ENCODE measurements at places on chromosomes 2 and 18.

DNA sequence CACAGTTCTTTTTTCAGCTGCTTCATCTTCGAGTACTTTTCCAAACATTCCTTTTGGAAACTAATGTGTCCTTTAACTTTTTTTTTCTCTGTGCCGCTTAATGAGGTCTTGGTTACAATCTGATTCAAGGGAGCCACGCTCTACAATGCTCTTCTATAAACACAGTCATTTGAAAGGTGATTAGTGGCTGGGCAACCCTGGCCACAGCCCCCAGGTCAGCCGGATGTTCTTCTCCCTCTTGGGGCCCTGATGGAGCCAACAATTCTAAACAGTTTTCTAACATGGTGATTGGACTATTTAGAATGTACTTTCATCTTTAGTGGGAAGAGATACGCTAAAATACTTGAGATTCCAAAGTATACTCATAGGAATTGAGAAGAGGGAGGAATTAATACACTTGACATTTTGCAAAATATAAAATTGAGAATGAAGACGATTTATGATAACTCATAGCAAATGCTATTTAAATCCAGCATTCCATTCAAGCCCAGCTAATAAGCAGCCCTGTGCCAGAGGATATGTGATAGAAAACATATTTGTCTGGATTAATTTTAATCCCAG, 83.7 kb upstream of the MBOAT2 start:
- no peak for DNase-seq

- DNase-seq, result no peak
Measured at GRCh38 chr2:179985163-179985820, 21.8 kb downstream of the CWC22 start.

DNA sequence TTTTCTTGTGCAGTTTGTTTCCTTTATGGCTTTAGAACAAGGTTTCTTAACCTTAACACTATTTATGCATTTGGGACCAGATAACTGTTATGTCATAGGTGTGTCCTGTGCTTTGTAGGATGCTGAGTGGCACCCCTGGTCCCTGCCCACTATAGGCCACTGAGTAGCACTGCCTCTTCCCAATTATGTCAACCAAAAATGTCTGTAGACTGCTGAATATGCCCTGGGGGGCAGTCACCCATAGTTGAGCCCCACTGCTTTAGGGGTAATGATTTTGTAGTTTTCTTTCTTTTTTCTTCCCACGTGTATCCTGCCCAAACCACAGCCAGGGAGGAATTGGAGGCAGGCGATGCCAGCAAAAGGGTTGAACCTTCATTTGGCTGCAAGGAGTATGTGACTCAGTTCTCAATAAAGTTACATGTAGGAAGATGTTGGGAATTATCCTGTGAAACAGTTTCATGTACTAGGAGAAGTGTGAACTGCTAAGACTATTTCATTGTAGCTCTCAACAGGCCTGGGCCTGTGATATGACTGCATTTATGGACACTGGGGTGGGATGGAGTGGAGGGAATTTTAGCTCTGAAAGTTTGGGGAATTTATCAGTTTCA, 65.7 kb downstream of the FMNL2 start:
- DNase-seq, result no peak

- no peak for DNase-seq
Measured at GRCh38 chr2:120866483-120867140, 130.9 kb downstream of the GLI2 start.

DNA sequence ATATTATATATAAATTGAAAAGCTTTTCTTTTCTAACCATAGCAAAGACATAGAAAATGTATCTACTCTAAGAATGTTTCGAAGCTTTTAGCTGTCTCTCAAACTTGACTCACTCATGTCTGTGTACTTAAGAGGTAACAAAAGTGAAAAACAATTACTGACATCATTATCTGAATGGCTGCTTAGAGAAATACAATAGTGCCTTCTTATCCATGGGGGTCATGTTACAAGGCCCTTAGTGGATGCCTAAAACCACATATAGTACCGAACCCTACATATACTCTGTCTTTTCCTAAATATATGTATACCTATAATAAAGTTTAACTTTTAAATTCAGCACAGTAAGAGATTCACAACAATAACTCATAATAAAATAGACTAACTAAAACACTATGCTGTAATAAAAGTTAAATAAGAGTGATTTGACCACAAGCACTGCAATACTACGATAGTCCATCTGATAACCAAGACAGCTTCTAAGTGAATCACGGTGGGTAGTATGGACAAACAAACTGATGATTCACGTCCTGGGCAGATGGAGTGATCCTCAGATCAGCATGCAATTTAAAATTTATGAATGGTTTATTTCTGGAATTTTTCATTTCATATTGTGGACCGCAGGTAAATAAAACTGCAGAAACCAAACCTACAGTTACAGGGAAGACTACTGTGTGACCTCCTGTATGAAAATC, 246.2 kb downstream of the XIRP2 start:
- no peak for DNase-seq

GRCh38 chr2:236755278-236755840, 185.7 kb downstream of the ACKR3 start:
- DNase-seq, result no peak

DNA sequence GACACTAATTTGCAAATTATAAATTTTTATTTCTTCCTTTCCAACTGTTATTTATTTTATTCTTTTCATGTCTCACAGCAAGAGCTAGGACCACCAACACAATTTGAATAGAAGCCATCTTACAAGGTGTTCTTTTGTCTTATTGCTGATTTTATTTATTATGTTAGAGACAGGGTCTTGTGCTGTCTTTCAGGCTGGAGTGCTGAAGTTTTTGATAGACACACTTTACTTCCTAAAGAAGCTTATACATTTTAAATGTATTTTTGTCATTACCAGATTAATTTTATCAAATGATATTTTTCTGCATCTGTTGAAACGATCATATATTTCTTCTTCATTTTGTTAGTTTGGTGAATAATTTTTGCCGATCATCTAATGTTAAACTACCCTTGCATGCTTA, 130.3 kb upstream of the BCL2L11 start:
- no peak for DNase-seq

DNA sequence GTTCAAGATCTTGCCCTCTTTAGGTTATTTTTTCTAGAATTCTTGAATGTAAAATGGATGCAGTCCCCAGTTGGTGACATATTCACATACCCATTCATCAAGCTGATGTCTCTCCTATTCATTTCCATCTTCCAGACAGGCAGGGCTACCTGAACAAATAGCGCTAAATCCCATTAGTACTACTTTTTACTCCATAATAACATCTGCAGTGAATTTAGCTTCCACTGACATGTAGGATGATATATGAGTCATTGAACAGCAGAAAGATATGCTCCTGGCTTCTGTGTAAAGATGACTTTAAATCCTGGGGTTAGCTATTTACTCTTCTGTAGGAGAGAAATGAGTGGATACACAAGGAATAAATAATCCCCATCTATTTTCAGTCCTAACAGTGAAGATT, 194.7 kb downstream of the RND3 start:
- DNase-seq, result no peak

GRCh38 chr2:115036818-115037217, 594.4 kb downstream of the DPP10 start:
- DNase-seq, result no peak

DNA sequence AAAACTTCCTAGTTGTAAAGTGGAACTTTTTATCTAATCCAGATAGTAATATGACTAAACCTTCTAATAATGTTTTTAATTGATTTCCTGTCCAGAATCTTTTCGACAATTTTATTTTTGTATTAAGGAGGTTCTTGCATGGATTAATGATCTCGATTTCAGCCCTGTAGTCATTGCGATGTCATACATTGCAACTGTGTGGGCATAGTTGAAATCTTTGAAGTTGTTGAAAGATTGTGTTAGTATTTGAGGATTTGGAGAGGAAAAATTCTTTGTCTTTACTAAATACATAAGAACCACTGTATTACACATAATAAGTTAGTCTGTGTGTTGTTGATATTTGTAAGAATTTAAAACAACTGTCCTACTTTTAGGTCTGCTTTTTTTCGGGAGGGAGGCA, 31.1 kb downstream of the ACSL3 start:
- no peak for DNase-seq

GRCh38 chr2:232492236-232492848, 4.7 kb upstream of the ECEL1 start:
- DNase-seq, result no peak

- no peak for DNase-seq
Measured at GRCh38 chr2:127003070-127003800, 103.7 kb downstream of the BIN1 start.

DNA sequence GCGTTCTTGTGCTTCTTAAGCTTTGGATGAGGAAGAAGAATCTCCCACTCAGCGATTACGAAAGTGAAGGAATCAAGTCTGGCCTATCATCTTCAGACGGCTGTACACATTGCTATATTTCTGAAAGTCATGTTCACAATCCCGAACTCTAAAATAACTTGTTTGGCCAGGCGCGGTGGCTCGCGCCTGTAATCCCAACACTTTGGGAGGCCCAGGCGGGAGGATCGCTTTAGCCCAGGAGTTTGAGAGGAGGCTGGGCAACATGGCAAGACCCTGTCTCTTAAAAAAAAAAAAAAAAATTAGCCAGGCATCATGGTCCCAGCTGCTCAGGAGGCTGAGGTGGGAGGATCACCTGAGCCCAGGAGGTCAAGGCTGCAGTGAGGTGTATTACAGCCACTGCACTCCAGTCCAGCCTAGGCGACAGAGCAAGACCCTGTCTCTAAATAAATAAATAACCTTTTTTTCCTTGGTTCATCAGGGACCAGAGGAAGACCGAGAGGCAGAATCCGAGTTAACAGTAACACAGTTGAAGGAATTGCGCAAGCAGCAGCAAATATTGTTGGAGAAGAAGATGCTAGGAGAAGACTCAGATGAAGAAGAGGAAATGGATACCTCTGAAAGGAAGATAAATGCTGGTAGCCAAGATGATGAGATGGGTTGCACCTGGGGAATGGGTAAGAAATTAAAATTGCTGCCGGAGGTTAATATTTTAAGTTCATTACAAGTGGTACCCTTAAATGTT, 1.1 kb downstream of the SLC4A1AP start:
- DNase-seq, result no peak

GRCh38 chr18:56043641-56044061, 455.7 kb upstream of the TCF4 start:
- no peak for DNase-seq

- DNase-seq, result no peak
Measured at GRCh38 chr2:162067596-162067995, 6.4 kb downstream of the DPP4 start.

DNA sequence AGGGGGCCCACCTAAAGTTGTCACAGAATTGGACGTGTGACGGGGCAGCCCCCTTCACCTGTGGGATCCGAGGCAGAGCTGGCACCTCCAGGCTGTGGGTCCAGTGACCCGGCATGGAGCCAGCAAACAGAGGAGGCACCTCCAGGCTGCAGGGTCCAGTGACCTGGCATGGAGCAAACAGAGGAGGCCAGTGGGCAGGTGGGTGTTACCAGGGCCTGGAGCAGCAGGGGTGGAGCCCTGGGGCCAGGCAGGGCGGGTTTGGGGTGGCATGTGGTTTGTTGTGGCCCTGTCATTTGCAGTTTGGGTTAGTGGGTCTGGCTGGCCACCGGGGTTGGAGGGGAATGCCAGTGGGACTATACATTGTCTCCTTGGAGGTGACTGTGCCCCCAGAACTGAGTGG, 68.2 kb downstream of the HPCAL1 start:
- DNase-seq, result no peak

- no peak for DNase-seq
Measured at GRCh38 chr2:113840518-113840917, 49.4 kb upstream of the ACTR3 start.

DNA sequence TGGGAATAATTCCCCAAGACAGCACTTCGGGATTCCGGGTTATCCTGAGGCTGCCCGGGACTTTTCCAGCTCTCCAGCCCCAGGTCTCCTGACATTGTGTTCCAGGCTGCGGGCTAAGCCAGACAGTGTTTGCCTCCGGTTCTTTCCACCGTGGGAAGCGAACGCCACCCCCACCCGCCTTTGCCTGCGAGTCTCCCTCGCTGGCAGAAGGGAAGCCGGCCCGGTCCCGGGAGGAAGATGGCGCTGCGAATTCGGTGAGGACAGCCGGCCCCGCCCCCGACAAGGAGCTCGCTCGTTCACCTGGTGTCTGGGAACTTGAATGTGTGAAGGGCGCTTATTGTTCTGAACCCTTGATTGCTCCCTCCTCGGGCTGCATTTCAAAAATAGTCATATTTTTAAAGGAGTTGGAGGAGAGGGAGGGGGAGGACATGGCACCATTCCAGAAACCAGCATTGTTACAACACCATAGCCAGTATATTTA, 2.9 kb downstream of the LRATD1 start:
- no peak for DNase-seq

DNA sequence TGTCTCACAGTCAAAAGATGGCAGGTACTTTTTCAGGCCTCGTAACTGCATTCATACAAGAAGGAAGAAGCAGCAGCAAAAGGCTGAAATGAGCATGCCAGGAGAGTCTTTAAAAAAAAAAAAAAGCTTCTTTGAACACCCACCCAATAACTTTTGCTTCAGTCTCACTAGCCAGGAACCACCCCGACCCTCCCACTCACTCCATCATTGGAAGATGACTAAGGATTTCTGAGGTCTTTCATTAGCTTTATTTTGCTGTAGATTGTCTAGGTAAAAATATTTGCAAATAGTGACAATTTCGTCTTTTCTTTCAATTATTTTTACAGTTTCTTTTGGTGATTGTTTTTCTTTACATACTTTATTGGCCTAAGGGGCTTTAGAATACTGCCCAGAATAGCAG, 37.9 kb downstream of the RBBP8 start:
- no peak for DNase-seq

GRCh38 chr18:49656073-49656692, 94.3 kb downstream of the LIPG start:
- DNase-seq, result no peak

GRCh38 chr2:62536873-62537547, 31.0 kb upstream of the TMEM17 start:
- no peak for DNase-seq

DNA sequence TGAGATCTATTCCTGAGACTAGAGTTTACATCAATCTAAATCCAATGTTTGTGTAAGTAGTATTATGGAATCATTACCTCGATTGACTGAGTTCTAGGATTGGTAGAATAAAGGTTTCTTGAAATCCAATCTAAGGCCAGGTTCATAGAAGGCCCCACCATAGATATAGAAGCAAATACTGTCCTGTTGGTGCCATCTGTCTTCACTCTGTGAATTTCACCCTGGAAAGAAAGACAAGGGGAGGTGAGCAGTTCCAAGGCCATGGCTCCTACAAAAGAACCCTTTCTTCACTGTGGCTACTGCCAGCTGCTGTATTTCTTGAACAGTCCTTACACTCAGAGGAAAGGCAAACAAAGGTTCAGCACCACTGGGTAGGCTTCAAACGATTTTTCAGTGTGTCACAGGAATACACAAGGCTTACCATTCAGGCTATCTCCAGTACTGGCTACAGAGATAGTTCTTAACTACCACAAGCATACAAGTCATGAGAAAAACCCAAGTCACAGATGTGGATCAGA, 137.0 kb downstream of the LRP2 start:
- no peak for DNase-seq

GRCh38 chr2:189129971-189130370, 49.6 kb downstream of the COL5A2 start:
- no peak for DNase-seq

- DNase-seq, result no peak
Measured at GRCh38 chr18:13178976-13179375, 39.6 kb upstream of the LDLRAD4 start.

Measured in stimulated activated CD4-positive, alpha-beta T cell treated with anti-CD3 and anti-CD28 coated beads, Interleukin-1b, Interleukin-23, amount 100 ng/mL, for 1 hour (primary cell).